ENCODE measurements at places on chromosomes 1 and 21.

- DNase-seq, result no peak
Observed at GRCh38 chr1:79079770-79080169, 73.2 kb upstream of the ADGRL4 start.

DNA sequence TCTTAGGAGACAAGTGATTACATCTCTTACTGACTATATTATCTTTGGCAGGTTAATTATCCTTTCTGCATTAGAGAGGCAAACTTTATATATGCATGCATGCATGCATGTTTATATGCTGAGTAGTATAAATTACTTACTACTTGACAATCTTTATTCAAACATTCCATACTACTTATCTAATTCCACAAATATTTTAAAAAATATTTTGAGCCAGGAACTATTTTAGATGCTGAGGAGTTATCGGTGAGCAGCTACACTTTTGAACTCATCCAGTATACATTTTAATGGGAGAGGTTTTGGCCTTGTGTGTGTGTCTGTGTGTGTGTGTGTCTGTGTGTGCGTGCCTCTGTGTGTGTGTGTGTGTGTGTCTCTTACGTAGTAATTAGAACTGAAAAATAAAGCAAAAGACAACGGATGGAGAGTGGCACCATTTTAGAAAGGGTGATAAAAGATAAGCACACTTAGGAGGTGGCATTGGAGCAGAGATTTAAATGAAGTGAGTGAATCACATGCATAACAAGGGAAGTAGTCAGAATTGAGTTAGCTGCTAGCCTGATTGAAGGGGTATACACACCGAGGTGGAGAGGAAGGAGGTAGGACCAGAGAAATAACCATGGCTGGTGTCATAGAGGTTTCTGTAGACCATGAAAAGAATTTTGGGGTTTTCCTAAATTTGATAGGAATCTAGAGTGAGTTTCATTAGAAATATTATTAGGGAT is 1488.4 kb downstream of the MRPL39 start:
- DNase-seq, result no peak

DNA sequence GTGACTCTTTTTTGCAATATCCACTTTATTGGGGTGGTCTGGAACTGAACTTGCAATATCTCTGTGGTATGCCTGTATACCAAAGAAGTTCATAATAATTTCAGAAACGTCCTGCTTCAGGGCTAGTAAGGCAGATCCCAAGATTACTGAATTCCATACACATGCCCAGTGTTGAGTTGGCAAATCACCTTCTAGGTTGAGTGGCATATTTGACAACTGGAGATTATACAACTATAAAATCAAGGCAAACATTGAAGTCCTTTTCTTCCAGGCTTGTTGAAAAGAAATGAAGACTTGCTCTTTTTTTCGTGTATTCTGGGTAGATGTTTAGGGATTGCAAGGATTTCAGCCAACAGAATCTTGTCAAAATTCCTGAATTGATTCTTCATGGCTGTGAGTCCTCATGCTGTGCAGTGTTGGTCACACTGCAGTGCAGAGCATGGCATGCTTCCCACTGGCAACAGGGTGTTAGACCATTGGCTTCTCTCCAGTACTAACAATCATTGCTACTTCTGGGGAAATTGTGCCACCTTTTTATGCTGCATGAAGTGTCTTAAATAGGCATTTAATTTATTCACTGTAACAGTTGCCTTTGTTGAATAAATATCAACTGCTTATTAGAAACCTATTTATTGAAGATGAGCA is 367.1 kb upstream of the ADGRL4 start:
- no peak for DNase-seq

GRCh38 chr1:197208945-197209344 is 59.1 kb upstream of the CRB1 start:
- no peak for DNase-seq

DNA sequence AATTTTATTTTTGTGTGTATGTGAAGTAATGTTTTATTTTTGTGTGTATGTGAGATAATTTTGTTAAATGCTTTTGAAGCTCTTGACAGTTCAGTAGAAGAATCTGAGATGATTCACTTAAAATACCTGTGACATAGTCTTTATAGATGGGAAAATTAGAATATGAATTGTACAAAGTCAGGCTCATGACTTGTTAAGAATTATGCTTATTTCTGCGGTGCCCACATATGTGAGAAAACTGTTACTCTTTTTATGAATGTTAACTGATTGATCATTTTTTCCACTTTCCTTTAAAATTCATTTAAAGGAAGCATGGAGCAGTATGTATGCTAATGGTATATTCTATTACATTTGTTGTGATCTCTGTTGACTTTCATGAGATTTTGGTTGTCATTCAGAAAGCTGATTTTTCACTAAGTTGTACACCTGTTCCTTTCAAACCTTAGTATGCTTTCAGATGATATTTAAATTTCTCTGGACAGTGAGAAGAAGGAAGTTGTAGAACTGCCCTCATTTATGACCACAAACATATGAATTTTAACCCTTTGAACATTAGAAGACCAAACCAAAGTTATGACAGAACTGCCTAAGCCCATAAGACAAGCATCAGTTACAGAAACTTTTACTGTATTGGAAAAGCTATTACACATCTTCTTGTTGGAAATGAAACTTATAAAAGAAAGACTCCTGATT is 110.1 kb downstream of the POU2F1 start:
- DNase-seq, result peak; percentile 21

GRCh38 chr1:176193023-176193422 is 14.1 kb downstream of the COP1 start:
- DNase-seq, result peak; percentile 66

GRCh38 chr1:119040489-119040888 is 52.3 kb upstream of the TBX15 start:
- DNase-seq, result no peak

GRCh38 chr1:89913353-89914095 is 81.4 kb upstream of the ZNF326 start:
- DNase-seq, result no peak

DNA sequence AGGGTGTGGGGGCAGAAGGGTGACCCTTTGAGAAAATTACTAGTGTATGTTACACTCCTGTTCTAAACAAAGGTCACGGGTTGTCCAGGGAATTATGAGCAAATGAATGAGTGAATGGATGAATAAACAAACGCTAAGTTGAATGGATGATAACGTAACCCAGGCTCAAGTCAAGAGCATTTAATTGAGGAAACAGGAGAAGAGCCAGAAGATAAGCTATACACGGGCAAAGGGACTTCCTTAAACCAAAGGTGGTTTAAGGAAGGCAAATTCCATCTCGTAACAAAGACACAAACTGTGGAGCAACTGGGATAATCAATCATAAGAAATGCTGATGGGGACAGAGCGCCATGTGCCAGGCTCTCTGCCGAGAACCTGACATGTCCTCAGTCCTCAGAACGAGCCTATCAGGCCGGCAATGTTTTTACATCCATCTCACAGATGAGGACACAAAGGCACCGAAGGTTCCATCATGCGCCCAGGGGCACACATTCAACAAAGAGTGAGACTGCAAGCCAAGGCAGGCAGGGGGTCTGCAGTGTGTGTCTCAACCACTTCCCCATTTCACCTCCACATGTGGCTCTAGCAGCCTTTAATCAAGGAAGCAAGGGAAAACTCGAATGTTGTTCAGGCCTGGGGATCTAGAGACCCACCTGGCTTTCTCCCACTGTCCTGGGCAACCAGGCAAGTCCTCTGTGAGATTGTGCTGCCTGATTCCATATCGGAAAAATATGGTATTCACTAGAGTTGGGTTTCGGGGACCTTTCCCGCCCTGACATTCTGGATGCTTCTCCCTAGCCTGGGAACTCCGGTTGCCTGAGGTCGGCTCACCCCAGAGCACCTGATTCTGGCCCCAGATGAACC is 126.8 kb upstream of the EDN2 start:
- DNase-seq, result no peak

- DNase-seq, result no peak
Observed at GRCh38 chr1:24100945-24101737, 10.8 kb downstream of the MYOM3 start.

GRCh38 chr1:16128338-16128741 is 27.5 kb downstream of the EPHA2 start:
- DNase-seq, result no peak

GRCh38 chr1:230632273-230632873 is 9.9 kb upstream of the COG2 start:
- no peak for DNase-seq

DNA sequence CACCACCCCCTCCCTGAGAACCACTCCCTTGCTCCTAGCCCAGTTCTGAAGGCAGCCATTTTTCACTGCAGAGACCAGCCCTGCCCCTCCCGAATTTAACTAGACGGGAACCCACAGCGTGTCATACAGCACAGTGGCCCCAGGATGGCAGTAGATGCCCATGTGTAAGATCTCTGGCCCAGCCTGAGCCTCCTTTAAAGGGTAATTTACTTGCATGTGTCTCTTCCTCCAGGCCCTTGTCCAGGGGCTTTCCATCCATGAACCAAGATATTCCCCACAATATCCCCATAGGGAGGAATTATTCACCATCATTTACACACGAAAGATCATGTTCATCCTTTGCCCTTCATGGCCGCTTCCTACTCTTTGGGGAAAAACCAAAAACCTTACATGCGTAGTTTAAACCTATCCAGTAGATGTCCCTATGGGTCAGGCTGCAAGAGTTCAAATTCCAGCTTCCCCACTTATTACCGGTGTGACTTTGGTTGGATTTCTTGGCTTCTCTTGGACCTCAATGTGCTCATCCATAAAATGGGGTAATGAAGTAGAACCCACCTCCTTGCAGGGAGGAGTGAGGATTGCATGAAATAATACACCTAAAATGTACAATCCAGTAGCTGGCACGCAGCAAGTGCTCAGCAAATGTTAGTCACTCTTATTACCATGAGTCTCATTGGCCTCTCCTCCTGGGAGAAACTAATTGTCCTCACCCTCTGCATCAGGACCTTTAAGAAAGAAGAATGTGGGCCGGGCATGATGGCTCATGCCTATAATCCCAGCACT is 4.0 kb upstream of the LACTBL1 start:
- peak; percentile 40 for DNase-seq

- no peak for DNase-seq
Observed at GRCh38 chr1:204572923-204573922, 57.0 kb downstream of the MDM4 start.
